ENCODE measurements at places on chromosomes 16 and 17. TPM values are rescaled to one million over a fixed set of nuclear protein-coding genes. Genes with fewer than 3 reads are reported as not detected.

PITPNM3 gene
- 0.25 TPM for total RNA-seq

CYGB gene
- 14.3 TPM for total RNA-seq

KIF2B gene
- not detected for total RNA-seq

FDXR gene
- total RNA-seq: 8.7 TPM

CCL8 gene
- total RNA-seq: 1.00 TPM

TP53TG3 gene
- total RNA-seq: not detected

DHRS7C gene
- total RNA-seq: 19.4 TPM

PLA2G10 gene
- total RNA-seq: not detected

BAIAP2 gene
- 24.5 TPM for total RNA-seq

SLC5A10 gene
- total RNA-seq: not detected

TVP23A gene
- not detected for total RNA-seq

ATXN1L gene
- total RNA-seq: 14.3 TPM

ADAMTS18 gene
- not detected for total RNA-seq

TMC7 gene
- total RNA-seq: 0.71 TPM

BIRC5 gene
- 0.57 TPM for total RNA-seq

Data from heart left ventricle (tissue), 16 donors.